CD4-positive, alpha-beta T cell treated with Interleukin-12 subunit alpha and Interleukin-12 subunit beta, for 1 hour (primary cell): ENCODE measurements at places on chromosomes 5 and 9.

GRCh38 chr5:89064736-89065135 lies 181.8 kb upstream of the MEF2C start:
- no peak for DNase-seq

- DNase-seq: no peak
Measured at GRCh38 chr5:172795318-172795977, 24.5 kb upstream of the DUSP1 start.

DNA sequence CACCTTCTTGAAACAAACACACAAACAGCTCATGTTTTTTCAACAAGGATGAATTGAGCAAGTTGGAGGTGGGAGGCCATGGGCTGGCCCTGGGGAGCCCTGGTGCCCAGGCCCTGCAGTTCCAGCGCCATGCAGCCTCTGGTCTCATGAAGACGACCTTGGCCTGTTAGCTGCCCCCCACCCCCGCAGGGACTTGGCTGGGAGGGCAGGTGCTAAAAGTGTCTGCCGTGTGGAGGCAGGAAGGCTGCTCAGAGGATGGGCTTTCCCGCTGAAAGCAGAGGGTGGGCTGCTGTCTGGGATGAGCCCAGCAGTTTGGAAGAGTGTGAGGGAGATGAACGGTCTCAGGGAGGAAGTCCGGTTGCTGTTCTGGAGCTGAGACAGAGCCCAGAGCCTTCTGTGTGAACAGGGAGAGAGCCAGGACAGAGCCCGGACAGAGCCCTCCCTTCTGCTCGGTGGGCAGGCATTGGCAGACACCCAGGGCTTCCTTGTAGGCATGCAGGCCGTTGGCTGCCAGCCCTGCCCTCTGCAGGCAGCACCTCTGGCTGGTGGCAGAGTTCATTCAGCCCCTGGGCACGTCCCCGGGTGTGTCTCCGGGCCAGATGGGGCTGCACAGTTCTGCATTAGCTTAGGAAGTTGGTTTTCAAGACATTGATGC lies 18.7 kb downstream of the ROPN1L start:
- DNase-seq: no peak

DNA sequence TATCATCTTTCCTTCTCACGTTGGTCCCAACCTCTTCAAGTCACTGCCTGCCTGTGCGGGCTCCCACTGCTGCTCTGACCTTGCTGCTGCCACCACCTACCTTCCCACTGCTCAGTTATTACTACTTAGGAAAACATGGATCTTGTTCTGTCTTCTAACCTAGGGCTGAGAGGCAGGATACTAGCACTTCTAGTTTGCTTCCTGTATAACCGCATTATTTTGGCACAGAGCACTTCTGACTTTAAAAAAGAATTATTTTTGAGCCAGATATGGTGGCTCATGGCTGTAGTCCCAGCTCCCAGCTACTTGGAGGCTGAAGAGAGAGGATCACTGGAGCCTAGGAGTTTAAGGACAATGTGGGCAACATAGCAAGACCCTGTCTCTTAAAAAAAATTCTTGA lies 135.4 kb upstream of the GNA14 start:
- DNase-seq: no peak

GRCh38 chr5:86964889-86965288 lies 302.8 kb upstream of the RASA1 start:
- DNase-seq: no peak

DNA sequence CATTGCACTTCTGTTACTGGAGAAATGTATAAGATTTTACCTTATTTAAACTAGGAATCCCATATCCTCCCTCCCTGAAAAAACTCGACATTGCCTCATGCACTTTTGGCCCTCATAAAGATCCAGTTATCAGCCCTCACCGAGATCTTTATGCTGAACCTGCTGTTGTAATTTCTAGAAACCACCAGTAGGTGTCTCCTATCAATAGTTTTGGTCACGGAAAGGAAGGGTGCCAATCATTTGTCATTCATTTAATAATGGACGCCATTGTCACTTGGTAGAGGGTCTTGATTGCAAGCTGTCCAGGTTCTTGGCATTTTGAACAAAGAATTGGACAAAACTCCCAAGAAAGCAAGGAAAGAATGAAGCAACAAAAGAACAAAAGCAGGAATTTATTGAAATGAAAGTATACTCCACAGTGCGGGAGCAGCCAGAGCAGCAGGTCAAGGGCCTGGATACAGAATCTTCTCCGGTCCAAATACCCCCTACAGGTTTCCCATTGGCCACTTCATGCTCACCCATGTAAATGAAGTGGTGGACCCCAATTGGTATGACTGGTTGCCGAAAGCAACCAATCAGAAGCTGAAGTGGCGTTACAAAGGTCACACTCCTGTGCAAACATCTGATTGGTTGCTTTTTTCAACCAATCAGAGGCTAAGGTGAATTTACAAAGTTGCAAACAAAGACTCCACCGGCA lies 524.3 kb downstream of the PSAT1 start:
- DNase-seq: peak; percentile 19

GRCh38 chr9:10614196-10614800 lies 1.5 kb upstream of the PTPRD start:
- DNase-seq: no peak

GRCh38 chr5:167759057-167759821 lies 532.2 kb upstream of the WWC1 start:
- DNase-seq: no peak

- no peak for DNase-seq
Measured at GRCh38 chr5:30605693-30606268, 587.7 kb upstream of the CDH6 start.

GRCh38 chr9:91697201-91697600 lies 252.8 kb downstream of the ROR2 start:
- no peak for DNase-seq

GRCh38 chr5:154516475-154516874 lies 38.4 kb upstream of the HAND1 start:
- DNase-seq: no peak

DNA sequence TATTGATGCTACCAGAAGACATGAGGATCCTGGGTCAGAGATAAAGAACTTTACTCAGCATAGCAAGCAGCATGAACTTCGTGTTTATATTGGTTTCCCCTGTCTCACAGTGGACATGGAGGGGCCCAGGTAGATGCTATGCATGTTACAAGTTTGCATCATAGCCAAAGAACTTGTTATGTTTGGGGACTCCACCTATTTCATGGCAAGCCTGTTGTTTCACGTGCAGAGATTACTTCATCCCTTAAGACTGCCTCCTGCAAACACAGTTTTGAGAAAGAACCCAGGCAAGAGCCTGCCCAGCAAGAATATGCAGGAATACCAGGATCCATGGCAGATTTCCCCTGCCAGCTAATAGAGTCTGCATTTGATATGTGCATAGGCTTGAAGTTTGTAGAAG lies 68.4 kb downstream of the RCL1 start:
- DNase-seq: no peak

GRCh38 chr9:136829981-136830885 lies 12.0 kb upstream of the AJM1 start:
- DNase-seq: no peak

- no peak for DNase-seq
Measured at GRCh38 chr9:125475385-125475784, 213.8 kb downstream of the GAPVD1 start.

GRCh38 chr5:167107684-167108083 lies 1183.8 kb upstream of the WWC1 start:
- no peak for DNase-seq

DNA sequence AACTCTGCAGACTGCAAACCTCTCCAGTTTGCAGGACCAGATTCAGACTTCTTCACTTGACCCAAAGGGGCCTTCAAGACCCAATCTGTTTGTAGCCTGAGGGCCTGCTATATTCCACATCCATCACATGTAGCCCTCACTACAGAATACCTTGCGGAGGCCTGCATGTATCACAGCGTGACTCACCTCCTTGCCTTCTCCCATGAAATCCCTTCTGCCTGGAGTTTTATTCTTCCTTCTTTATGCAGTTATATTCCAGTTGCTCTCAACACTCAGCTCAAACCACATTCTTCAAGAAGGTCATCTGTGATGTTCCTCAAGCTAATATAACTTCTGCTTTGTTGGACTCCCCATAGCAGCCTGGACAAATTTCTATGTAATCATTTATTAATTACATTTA lies 198.5 kb upstream of the PTGER4 start:
- DNase-seq: no peak

- no peak for DNase-seq
Measured at GRCh38 chr9:3331801-3332200, 194.0 kb downstream of the RFX3 start.

GRCh38 chr9:99822806-99823591 lies 1.3 kb downstream of the NR4A3 start:
- DNase-seq: no peak

- DNase-seq: no peak
Measured at GRCh38 chr5:118015511-118015910, 972.8 kb downstream of the DTWD2 start.

DNA sequence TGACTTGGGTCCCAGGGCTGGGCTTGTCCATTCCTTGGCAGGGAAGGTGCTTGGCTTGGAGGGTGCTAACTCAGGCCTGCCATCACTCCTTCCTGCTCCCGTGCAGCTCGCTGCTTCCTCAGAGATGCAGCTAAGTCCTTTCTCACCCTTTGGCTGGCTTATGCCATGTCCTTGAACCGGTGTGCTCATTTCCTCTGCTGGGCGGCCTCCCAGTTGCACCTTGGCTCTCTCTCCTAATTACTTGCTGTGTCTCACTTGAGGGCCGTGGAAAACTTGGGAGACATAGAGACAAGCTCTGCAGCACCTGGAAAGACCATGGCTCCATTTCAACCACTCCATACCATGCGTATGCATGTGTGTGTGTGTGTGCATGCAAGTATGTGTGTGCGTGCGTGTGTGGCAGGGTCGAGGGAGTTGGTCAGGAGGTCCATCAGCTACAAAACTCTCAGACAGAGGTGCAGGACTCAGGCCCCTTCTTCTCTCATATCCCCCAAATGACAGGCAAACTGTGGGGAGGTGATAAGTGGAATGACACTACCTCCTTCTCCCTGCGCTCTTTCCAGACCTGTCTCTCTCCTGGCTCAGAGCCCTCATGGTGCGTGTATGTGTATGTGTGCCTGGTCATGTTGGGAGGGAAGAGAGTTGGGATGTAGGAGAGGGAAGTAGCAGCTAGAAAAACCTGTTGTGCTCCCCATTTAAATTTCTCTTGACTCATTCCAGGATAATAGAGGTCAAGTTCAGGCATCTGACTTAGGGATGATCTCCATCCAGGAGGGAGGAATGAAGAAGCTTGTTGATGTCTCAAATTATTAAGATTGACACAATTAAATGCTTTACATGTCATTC lies 17.6 kb upstream of the MTMR12 start:
- DNase-seq: no peak

DNA sequence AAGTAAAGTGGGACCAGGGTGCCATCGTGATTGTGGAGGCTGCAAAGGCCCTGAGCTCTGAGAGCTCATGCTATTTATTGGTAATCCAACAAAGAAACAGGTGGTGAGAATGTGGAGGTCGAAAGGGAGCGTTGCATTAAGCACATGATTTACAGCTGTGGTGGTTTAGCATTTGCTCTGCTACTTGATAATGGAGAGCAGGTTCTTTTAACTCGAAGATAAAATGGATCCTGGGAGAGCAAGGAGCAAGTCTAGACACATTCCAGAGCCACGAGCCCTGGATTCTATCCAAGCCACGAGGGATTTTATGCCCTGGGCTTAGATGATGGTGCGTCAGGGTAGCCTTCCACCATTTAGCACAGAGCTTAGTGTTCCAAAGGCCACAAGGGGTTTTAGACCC lies 1710.1 kb upstream of the CDH9 start:
- no peak for DNase-seq

DNA sequence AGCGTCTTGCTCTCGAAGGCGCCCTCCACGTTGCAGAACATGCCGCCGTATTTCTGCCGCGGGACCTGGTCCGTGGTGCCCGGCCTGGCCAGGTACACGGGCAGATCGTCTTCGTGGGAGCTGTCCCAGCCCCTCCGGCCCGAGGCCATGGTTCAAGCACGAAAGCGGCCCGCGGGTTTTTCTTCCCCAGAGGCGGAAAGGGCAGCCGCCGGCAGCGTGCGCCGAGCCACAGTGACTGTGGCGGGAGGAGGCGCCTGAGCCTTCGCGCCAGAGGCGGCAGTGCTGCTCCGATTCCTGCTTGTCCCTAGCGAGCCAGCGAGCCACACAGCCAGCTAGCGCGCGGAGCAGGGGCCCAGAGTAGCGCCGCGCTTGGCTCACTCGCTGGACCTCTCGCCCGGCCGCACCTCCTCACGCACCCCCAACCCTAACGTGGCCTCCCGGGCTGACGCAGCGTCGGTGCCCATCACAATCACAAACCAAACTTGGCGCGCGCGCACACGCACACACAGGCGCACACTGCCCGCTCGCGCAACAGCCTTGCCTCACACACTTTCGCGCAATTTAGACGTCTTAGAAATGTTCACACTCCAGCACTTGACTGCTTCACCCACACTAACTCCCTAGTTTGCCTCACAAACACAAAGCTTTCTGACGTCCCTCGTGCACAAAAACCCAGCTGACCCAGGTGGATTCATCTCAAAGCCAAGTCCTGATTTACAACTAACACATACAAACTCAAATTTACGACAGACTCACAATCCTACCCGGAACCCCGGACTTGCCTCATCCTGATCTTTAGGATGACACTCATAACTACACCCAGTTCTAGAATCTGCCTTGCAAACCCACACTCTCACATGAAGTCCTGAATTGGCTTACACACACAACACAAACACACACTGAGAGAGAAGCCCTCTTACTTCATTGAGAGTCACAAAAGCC lies at the start of gene DPYSL3:
TSS of gene DPYSL3 (minus strand) at position 359 of the 942 bp plus-strand sequence. CDS start at position 149, 210 bp downstream.
- no peak for DNase-seq

DNA sequence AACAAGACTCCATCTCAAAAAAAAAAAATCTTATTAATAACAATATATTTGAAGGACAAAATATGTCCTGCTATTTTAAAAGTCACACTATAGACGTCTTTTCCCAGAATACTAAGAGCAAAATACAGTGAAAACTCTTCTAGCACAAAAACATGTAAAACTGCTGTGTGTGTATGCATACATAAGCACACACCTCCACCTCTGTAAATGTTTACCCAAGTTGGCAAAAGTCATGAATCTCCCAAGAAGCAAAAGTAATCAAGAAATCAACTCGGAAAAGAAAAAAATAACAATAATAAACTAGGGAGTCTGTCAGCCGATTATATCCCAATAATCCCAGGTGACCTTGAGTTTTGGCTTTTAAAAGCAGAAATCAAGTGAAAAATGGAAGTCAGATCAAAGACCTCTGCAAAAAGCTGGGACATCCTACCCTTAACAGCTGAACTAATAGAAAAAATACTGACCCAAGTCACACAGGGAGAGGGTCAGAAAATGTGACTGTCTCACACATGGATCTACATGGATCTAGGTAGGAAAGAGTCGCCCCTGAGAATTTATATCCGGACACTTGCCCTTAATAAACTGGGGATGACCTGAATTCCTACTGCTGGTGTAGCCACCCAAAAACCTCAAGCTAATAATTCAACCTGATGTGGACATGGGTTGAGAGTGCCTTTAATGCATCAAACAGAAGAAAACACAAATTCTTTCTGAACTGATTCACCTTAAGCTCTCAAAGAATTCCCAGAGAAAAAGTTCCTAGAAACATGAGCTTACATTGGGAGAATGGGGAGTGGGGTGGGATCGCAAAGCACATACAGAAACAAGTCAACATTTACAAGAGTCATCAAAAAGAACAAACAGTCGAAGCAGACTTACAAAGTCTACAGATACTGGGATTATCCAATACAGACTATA lies 29.9 kb downstream of the LPAR1 start:
- no peak for DNase-seq

GRCh38 chr5:158164296-158165047 lies 305.5 kb upstream of the CLINT1 start:
- DNase-seq: no peak

- DNase-seq: no peak
Measured at GRCh38 chr9:114425126-114425525, 37.3 kb upstream of the AKNA start.

- no peak for DNase-seq
Measured at GRCh38 chr9:135512904-135513303, 8.3 kb upstream of the LCN1 start.

- no peak for DNase-seq
Measured at GRCh38 chr9:125589287-125589686, 117.7 kb downstream of the MAPKAP1 start.
